ENCODE measurements at places on chromosomes 12 and 14.

- DNase-seq: no peak
Measured at GRCh38 chr14:89304561-89304960, 112.5 kb downstream of the FOXN3 start.

- DNase-seq: no peak
Measured at GRCh38 chr12:76874491-76875190, 4.2 kb downstream of the CSRP2 start.

DNA sequence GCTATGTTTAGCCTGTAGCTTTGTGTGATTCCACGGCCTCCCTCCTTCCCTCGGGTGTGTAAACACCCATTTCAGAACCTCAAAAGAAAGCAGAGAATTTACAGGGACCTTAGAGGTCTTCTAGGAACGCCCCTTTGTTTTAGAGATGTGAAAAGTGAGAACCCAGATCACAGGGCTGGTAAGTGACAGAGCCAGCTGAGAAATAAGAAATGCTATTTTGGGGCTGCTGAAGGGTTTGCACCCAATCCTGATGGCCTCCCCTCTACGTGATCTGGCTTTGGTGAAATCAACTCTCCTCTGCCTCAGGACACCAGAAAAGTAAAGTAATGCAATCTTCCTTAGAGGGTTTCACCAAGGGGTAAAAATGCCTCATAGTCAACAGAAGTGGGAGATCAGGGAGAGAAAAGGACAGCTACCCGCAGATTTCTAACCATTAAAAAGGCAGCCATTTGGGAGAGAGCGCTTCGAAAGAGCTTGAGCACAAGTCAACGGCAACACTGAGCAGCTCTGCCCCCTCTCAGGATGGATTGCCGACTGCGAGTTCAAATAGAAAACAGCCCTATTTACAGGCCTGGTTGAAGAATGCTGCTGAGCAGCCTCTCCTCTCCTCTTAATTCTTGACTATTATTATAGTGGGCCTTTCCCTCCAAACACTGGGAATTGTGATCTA is 78.5 kb upstream of the RASSF3 start:
- DNase-seq: no peak

DNA sequence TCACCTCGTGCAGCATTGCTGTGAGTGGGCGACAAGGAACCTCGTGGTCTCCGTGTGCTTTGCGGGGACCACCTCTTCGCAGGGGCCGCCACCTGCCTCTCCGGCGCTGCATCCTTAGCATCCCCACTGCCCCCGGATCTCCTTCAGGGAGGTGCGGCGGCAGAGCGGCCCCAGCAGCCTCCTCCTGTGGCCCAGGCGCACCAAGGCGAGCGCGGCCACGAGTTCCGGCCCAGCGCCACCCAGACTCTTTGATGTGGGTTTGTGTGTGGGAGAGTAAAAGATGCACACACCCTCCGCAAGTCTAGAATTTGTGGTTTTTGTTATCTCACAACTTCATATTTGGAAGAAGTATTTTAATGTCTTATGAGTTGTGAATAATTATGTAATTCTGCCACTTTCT is 118.8 kb upstream of the DIO3 start:
- DNase-seq: no peak

DNA sequence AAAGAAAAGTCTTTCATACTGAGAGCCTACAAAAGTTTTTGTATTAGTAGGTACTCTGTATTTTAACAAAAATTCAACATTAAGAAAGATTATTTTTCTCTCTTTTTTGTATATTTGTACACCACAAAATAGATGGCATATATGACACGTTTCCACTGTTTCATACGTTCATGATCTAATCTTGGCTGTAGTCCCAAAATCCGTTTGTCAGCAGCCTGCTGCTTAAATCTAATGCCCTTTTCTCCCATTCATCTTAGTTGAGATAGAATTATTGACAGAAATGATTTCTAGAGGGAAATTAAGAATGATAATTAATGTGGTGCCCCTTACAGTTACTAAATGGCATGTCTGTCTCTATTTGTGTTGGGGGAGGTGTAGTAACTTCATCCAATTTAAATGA is 140.7 kb upstream of the NOVA1 start:
- DNase-seq: no peak

DNA sequence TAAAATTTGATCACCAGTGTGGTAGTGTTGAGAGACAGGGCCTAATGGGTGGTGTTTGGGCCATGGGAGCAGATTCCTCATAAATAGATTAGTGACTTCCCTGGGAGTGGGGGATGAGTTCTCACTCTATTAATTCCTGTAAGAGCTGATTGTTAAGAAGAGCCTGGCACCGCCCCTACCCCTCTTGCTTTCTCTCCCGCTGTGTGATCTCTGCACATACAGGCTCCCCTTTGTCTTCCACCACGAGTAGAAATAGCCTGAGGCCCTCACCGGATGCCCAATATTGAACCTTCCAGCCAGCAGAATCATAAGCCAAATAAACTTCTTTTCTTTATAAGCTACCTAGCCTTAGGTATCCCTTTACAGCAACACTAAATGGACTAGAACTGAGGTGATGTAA is 31.9 kb upstream of the CAND1 start:
- DNase-seq: no peak

- DNase-seq: no peak
Measured at GRCh38 chr14:103859416-103860202, 12.2 kb upstream of the PPP1R13B start.

- DNase-seq: no peak
Measured at GRCh38 chr14:105144026-105144665, 24.4 kb downstream of the JAG2 start.

GRCh38 chr12:38892087-38892786 is 13.2 kb downstream of the CPNE8 start:
- DNase-seq: no peak

- DNase-seq: no peak
Measured at GRCh38 chr12:67919406-67919805, 69.8 kb upstream of the IFNG-AS1 start.

DNA sequence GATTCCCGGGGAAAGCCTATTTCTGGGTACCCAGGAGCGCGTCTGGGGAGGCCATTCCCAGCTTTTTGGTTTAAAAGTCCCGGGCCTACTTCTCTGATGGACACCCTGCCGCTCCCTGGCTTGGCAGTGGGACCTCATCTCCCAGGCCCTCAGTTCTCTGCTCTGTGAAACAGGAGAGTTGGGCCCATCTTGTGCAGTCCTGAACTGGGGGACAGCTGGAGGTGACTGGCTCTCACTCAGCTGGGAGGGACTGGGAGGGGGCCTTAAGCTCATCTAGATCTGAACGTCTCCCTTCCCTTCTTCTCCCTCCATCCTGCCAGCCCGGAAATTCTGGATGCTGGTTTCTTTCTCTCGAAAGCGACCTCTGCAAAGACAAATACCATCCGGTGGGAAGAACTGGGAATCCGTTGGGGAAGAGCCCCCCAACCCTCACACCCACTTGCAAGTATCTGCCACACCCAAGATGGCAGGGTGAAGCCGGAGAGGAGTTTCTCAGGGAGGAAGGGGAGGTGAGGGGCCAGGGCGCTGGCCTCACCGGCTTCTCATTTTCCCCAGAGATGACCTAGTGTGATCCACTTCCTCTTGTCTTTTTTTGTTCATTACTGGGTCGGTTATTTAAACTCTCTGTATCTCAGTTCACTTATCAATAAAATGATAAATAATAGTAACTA is 1.4 kb downstream of the RIN3 start:
- no peak for DNase-seq

DNA sequence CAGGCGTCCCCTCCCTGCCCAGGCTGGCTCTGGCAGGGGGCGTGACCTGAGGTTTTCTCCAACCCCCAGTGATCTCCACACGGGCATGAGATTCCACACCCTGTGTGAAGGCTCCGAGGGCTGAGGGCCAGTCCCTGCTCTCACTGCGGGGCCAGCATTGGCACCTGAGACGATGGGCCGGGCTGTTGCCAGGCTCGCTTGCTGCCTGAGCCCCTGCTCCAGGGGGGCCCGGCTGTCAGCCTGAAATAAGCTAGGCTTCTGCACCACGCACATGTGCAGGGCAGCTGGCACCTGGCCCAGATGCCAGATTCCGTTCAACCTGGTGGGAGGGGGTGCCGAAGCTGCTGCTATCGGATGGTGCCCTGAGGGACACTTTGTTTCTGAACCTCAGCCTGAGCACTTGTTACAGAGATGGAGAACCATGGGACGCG is 196.5 kb upstream of the PRMT8 start:
- no peak for DNase-seq

DNA sequence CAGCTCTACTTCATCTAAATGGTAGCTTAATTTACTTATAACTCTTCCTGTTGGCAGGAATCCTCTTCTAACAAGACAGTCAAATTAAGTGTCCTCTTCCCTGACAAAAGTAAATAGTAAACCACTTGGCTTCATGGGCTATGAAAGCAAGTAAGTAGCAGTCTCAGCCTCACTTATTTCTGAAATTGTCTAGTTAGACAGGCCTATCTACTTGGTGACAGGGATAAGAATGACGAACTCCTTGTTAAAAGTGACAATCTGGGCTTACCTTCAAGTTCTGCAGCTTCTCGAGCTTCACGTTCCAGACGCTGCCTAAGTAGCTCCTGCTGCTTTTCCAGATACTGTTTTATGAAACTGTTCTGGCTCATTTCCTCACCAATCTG is 4.7 kb downstream of the ACIN1 start:
- DNase-seq: no peak

DNA sequence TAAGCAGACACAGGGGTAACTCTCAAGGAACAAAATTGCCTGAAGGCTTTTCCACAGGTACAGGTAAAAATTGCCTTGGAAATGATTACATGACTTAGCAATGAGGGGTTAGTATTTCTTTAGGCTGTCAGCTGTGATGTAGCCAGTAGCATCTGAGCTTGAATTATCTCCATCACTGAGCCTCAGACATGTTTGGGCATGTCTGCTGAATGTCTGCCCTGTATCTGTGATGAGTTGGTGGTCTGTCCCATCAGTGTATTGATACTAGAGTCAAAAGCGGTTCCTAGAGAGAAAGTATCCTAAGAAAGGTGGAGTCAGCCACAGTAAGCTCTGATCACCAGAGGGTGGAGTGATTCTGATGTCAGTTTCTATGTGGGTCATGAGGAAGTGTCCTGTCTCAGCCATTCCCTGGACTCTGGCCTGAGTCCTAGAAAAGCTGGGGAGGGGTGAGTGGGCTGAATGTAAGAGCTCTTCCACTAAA is 16.3 kb downstream of the AKAP6 start:
- DNase-seq: no peak

DNA sequence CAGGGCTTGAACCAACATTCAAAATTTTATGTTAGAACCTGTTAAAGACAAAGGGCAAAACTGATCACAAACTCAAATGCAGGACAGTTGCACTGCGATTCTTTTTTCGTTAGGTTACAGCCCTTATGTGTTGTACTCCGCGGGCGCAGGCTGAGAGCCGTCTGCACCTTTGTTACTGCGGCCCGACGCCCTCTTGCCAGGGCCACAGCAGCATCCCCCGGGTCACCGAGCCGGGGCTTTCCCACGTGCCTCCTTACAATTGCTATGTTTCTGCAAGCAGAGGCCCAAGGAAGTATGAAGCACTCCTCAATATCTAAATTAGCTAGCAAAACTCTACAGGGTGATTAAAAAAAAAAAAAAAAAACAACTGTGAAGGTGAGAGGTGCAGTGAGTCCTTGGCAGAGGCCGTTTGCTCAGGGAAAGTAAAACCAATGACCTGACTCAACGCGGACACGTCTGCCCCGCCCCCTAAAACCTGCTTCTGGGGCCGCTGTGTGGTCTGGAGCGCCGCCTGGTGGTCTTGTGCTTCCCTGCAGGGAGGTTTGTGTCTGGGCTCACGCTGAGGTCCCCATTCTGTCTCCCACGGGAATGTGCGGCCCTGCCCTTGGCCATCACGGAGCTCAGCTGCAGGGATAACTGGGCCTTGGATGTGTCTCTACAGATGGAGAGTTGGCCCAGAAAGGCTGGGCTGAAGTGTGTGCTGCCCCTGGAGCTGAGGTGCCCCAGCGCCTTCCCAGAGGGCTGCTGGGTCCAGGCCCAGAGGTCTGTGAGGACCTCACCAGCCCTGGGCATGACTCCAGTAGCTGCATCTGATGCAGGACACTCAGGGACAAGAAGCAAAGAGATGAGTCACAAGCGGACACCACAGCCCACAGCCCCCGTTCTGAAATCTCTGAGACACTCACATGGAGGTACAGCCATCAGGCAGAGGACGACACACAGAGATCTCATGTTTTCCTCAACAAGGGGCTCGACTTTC is 418.5 kb downstream of the TMEM121 start:
- peak; percentile 61 for DNase-seq

- no peak for DNase-seq
Measured at GRCh38 chr12:131314524-131315090, 360.9 kb downstream of the ADGRD1 start.

GRCh38 chr14:26463136-26463535 is 134.7 kb downstream of the NOVA1 start:
- DNase-seq: no peak

DNA sequence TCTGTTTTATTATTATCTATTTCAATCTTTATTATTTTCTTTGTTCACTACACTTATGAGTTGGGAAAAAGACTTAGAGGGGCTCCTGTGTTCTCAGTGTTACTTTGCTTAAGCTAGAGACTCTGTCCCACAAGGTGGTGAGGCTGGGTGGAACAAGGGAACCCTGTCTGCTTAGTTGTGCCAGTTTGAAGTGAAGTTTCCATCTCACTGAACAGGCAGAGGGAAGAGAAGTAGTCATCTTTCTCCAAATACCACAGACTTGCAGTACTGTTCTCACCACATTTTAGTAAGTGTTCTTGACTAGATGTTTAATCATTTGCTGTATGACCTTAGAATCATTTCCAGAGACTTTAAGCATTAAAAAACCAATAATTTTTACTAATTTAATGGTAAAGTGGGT is 195.7 kb upstream of the NEDD1 start:
- no peak for DNase-seq

- DNase-seq: no peak
Measured at GRCh38 chr14:105887692-105888091, 361.3 kb downstream of the TMEM121 start.

DNA sequence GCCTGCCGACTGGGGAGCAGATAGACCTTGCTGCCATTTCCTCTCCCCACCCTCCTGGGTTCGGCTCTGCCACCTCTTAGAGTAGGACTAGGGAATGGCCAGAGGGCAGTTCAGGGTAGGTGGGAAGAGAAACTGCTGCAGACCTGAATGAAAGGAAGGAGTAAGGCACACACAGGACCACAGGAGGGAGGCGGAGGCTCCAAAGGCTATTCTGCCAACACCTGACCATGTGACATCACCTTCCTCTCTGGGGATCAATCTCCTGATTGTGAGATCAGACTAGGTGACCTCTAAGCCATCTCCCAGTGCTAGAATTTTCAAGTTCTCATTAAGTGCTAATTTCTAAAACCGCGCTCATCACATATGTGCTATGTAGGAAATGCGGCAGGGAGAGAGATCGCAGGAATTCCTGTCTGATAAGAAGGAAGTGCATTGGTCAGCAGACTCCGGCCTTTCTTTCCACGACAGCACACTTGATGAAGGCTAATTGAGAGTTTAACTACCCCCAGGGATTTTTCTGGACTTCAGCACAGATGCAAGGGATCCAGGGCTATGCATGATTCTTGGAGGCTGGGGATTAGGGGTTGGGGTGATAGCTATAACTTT is 11.5 kb upstream of the TSPAN11 start:
- DNase-seq: no peak

- DNase-seq: no peak
Measured at GRCh38 chr12:26369588-26369987, 174.2 kb downstream of the SSPN start.

GRCh38 chr12:2246358-2246757 is 193.6 kb downstream of the CACNA1C start:
- no peak for DNase-seq

Data from stimulated activated CD8-positive, alpha-beta memory T cell treated with anti-CD3 and anti-CD28 coated beads, Interleukin-4, amount 100 ng/mL, for 1 hour (primary cell).